Bronchial epithelial cell (primary cell): ENCODE measurements at places on chromosomes 3 and 15. TPM values are rescaled to one million over a fixed set of nuclear protein-coding genes. Genes with fewer than 3 reads are reported as not detected.
A peak's percentile ranks its signal among the peaks of the same experiment; 100 is the strongest.

- peak; percentile 86 for DNase-seq
Observed at GRCh38 chr3:64321747-64322146, 96.5 kb upstream of the PRICKLE2 start.

DNA sequence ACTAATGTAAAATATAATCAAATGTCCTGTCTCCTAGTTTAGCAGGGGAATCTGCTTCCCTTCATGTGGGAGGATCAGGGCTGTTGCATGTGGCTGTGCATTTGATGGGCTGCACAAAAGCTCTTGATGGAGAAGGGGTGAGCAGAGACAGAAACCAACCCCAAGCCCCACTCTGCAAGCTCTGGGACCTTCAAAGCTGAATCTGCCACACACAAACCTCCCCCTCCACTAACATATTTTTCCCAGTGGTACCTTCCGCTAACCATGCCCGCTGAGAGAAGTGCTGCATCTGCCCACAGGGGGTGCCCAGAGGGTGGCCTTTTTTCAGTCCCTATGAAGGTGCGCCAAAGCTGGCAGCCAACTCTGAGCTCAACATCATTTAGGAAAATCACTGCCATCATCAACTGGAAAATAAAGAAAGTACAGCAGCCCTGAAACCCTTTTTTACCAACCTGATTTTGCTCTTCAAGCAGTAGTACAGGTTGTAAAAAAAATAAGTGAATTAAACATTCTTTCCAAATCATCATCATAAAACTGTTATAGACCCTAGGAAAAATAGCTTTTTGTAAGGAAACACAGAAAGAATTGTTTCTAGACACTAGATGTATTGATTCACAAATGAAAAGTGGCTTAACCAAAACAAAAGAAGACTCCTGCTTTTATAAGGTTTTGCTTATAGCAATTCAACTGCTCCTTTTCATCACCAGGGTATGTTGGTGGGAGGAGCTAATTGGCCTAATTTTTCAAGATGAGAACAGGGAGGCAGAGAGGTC is 97.0 kb downstream of the HHLA2 start:
- no peak for DNase-seq

DNA sequence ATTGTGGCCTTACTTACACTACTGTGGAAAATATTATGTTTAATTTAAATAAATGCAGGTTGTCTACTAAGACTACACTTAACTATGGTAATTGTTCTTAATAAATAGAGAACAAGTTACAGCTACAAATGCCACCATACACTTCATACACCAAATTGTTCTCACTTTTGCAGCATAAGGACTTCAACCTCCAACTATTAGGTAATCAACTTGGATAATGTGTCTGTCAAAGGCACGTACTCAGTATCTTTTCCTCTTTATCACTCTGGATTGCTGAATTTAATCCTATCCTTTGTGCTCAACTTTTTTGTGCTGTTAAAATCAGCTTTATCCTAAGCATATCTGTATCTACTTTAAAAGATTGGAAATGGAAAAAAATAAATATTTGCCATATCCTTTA is 41.6 kb upstream of the TMEM87A start:
- DNase-seq = no peak

DNA sequence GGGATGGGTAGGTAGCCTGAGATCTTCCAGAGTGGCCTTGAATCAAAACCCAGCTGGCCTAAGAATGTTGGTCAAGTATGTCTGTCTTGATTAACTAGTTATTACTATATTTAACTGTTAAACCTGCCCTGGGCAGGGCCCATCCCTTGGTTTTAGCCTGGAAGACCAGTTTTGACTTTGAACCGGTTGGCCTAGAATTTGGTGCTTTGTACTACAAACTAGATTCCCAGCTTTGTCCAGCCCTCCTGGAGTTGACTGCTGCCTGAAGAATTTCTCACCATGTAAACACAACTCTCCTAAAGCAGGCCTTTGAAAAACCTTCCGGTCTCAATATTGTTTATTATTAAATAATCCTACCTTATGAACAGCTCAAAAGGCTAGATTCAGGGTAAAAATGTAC is 16.0 kb downstream of the C15orf62 start:
- peak; percentile 55 for DNase-seq

GRCh38 chr3:157921811-157922210 is 184.4 kb downstream of the SHOX2 start:
- DNase-seq = no peak

DNA sequence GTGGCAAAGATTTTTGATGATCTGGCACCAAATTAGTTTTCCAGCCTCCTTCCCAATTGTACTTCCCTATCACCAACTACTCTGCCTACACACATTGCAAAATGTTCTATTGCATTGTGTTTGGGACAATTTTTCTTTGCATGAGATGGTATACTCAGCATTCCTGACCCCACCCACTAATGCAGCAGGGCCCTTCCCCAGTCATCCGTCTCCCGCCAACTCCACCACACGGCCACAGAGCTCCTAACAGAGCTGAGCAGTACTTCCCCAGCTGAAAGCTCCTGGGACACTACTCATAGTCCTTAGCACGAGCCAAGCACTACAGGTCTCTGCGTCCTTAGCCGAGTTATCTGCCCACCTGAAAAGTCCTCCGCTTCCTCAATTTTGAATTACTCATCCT is 34.2 kb downstream of the TXNRD3 start:
- DNase-seq = no peak

- no peak for DNase-seq
Observed at GRCh38 chr3:101879623-101880284, 30.4 kb downstream of the NFKBIZ start.

- DNase-seq = no peak
Observed at GRCh38 chr3:39542588-39542988, 75.1 kb downstream of the MOBP start.

SYNPR gene
- total RNA-seq = not detected in 2 replicates

CD86 gene
- 0.26 TPM in 1 of 2 replicates, not detected in the other for total RNA-seq

CPEB1 gene
- under 0.01 TPM in 2 replicates for total RNA-seq

STAG1 gene
- total RNA-seq = 20.9 and 26.3 TPM in 2 replicates
